ENCODE measurements at places on chromosomes 3 and 15.

DNA sequence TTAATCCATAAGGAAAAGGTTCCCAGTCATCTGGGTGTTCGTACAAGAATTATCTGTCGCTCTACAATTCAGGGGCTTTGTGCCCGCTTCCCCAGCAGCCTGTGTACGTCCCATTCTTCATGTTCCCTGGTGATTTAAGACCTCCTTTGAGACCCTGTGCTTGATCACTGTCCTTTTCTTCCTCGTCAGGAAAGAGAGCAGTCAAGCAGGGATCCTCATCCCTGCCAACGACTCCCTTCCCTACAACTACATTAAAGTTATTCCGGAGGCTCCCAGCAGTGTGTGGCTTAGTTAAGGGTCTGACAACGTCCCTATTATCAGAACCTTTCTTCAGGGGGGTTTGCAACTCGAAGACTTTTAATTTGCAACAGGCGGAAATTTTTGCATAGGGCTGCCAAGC lies 175.7 kb downstream of the FOXP1 start:
- DNase-seq = no peak

- no peak for DNase-seq
These were observed 762.8 kb downstream of the VGLL3 start for GRCh38 chr3:86228101-86228500.

GRCh38 chr15:68599560-68600071 lies 20.8 kb downstream of the CORO2B start:
- DNase-seq = no peak

DNA sequence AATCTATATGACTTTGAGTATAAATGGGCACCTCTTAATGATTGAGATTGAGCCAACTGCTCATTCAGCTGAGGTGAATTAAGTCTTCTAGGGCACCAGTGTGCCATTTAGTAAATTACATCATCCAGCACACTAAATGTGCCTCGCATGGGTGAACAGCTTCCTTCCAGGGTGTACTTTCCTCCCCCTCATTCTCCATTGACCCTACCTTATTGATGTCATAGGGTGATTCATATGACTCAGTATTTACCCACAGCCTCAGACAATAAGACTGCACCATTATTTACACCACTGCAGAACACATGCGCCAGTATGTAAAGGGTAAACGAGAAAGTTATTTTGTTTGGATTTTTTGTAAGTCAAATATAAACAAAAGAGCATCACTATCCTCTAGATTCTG lies 185.2 kb upstream of the ARL6 start:
- DNase-seq = no peak

DNA sequence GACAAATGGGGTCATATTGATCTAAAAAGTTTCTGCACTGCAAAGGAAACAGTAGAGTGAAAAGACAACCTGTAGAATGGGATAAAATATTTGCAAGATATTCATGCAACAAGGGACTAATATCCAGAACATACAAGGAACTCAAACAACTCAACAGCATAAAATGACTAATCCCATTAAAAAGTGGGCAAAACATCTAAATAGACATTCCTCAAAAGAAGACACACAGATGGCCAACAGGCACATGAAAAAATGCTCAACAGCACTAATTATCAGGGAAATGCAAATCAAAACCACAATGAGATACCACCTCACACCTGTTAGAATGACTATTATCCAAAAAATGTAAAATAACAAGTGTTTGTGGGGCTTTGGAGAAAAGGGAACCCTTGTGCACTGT lies 8.8 kb downstream of the SLC12A8 start:
- no peak for DNase-seq

- DNase-seq = no peak
These were observed 227.2 kb downstream of the CNTN3 start for GRCh38 chr3:74387111-74387735.

DNA sequence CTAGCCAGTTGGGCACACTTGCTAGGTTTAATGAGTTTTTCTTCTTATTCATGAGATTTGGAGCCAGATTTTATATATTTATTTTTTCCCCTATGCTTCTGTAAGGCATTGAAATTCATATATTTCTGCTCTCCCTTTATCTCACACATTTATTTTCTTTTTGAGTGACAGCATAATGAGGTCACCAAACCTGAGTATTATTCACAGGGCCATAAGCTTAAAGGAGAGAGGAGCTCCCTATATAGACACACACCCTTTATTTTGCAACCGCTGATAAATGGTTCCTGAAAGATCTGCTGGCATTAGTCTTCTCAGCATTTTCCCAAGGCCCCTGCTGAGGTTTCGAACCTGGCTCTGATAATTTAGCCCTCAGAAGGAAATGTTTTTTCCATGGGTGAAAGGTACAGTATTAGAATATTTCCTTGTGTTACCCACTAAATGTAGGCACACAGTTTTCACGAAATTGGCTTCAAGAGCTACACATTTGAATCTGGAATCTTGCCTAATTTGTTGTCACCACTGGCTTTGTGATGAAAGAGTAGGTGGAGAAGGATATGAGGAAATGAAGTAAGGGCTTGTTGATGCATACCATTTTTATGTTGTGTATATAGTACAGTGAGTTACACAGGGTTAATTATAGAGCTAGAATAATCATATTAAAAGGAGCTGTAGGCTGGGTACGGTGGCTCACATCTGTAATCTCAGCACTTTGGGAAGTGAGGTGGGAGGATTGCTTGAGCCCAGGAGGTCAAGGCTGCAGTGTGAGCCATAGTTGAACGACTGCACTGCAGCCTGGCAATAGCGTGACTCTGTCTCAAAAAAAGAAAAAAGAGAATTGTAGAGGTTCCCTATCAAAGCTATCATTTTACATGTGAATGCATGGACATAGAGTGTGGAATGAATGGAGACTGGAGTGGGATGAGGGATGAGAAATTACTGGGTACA lies 6.5 kb downstream of the KLHL18 start:
- DNase-seq = no peak

DNA sequence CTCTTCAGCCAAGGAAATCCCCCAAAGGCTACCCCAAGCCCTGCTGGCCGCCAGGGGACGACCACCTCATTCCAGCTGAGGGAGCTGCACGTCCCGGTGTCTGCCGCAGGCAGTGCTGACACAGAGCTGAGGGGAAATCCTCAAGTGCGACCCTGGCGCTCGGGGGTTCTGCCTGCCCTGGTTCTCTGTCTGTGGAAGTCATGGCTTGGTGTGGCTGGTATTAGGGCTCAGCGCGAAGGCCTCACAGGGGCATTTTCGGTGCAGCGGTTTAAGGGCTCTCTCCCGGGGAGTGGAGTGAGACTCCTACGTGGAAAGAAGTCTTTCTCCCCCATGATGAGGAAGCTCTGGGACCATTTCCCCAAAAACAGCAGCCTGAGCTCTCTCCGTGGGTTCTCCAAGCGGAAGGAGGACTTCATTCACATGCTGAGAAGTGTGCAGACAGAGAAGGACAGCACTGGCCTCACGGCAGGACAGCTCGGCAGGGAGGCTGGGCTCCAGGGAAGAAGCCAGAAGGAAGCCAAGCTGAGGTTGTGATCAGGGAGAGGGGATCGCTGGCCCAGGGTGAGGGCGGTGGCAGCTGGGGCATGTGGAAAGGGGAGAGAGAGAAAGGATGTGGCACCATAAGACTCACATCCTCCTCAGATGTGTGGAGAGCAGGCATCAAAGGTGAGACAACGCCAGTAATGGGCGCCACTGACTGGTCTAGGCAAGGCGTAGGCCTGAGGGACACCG lies 48.6 kb downstream of the KLF15 start:
- DNase-seq = no peak

Measured in stimulated activated CD4-positive, alpha-beta T cell treated with anti-CD3 and anti-CD28 coated beads, TNF-alpha, amount 100 ng/mL, for 1 hour (primary cell).